Memory B cell (primary cell): ENCODE measurements at places on chromosomes 7 and 10.

- DNase-seq: no peak
Observed at GRCh38 chr10:61286686-61287085, 166.5 kb downstream of the TMEM26 start.

- DNase-seq: no peak
Observed at GRCh38 chr7:115300231-115300870, 378.5 kb downstream of the MDFIC start.

DNA sequence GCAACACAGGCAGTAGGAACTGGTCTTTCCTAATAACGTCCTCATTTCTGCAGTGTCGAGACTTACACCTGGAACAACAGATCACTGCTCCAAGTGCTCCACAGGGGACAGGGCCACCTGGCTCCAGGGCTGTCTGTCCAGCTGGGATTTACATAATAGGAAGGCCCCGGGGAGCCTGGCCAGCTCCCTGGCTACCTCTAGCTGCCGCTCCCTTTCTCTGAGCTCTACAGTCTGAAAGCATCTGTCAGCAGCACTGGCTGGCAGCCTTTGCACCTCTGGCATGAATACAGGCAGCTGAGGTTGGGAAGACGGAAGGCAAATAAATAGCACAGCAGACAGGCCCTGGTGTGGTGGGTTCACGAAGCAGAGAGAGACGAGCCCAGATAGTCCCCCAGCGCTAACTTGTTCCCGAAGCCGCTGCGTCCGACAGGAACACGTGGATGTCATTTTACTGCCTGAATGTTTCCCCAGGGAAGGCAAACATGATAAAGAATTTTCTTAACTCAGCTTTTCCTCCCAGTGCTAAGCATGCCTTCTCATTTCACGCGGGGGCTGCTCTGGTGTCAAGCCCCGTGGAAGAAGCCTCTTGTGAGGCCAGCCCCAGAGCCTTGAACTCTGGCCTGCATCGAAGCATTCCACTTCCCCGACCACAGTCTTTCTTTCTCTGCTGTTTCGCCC is 105.4 kb downstream of the ITIH5 start:
- no peak for DNase-seq

- DNase-seq: no peak
Observed at GRCh38 chr7:129375141-129375938, 58.9 kb upstream of the STRIP2 start.
